ENCODE measurements at places on chromosomes 16 and 17. TPM values are rescaled to one million over a fixed set of nuclear protein-coding genes. Genes with fewer than 3 reads are reported as not detected.

The XPO6 gene
- 241 TPM for total RNA-seq

The CCDC47 gene
- total RNA-seq: 64.0 TPM

The MYH3 gene
- 0.58 TPM for total RNA-seq

The C17orf78 gene
- not detected for total RNA-seq

The NRN1L gene
- not detected for total RNA-seq

The EFNB3 gene
- total RNA-seq: not detected

The CA5A gene
- total RNA-seq: not detected

GRCh38 chr16:3934491-3935181 lies 54.1 kb upstream of the CREBBP start:
- H3K36me3 ChIP-seq: no peaks in the 10 kb centered on the region
- no peak overlapping the region for H3K27ac ChIP-seq
- no peak overlapping the region for H3K4me3 ChIP-seq

- no peak for DNase-seq
- H3K4me3 ChIP-seq: no peak overlapping the region
- no peaks in the 10 kb centered on the region for H3K36me3 ChIP-seq
- no peaks in the 10 kb centered on the region for H3K27me3 ChIP-seq
Measured at GRCh38 chr16:87086156-87086555, 231.0 kb downstream of the C16orf95 start.

DNA sequence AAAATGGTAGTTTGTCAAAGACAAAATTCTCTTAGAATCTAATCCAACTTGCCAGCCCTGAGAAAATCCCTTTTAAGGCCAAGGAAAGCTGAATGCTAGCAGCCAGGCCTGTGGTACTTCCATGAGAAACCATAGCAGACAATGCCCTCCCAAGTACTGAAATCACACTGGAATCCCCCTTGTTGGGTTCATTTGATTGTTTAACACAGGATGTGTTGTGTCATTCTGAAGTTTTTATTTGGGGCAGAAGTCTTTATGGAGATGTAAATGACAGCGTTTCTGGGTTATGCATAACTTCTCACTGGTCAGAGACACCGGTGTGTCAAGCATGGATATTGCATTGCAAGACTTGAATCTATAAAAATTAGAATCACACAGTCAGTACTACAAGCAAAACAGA lies 6.0 kb upstream of the ARL2BP start:
- H3K4me3 ChIP-seq: no peak overlapping the region
- peaks cover 8% of the 10 kb centered on the region for H3K4me1 ChIP-seq
- no peaks in the 10 kb centered on the region for H3K27me3 ChIP-seq
- no peak for DNase-seq
- no peak overlapping the region for H3K27ac ChIP-seq

DNA sequence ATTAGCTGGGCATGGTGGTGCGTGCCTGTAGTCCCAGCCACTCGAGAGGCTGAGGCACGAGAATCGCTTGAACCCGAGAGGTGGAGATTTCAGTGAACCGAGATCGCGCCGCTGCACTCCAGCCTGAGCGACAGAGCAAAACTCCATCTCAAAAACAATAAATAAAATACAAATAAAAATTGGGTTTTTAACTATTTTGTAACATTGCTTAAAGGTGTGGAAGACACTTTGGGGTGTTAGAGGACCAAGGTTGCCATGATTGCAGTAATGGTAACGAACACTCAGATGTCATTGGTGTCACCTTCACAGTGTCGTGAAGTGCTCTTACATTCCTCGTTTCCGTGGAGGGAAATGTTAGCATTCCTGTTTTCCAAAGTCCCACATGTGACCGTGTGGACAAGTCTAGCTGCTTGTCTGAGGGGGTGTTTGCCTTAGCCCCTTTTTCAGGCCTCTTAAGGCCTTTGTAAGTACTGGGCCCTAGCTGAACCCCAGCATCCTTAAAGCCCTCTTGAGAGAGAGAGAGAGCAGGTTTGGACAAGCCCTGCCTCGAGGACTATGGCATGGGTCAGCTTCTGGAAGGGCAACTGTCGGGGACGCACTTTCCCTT lies 8.6 kb downstream of the C16orf96 start:
- no peaks in the 10 kb centered on the region for H3K27me3 ChIP-seq
- no peak overlapping the region for H3K27ac ChIP-seq
- H3K4me1 ChIP-seq: no peaks in the 10 kb centered on the region
- no peak overlapping the region for H3K4me3 ChIP-seq
- DNase-seq: no peak

DNA sequence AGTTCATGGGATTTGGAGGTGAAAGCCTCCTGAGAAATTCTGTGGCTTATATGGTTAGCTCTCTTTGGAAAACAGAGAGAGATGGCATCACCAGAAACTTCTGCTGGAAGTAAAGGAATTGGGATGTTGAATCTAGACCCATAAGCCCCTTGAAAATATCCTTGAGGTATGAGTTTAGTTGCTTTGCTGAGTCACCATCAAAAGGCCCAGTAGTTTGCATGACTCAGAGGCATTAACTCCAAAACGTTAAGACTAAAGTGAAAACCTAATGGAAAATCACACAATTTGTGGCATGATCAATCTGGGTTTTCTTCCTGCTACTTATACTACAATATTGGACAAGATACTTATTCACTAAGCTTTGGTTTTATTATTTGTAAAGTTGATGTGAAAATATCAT lies 349.2 kb upstream of the SALL1 start:
- no peak overlapping the region for H3K4me3 ChIP-seq
- no peak for DNase-seq
- H3K27ac ChIP-seq: no peak overlapping the region
- no peaks in the 10 kb centered on the region for H3K36me3 ChIP-seq

GRCh38 chr16:79752396-79752795 lies 151.9 kb upstream of the MAF start:
- no peak overlapping the region for H3K27ac ChIP-seq
- peaks cover 30% of the 10 kb centered on the region for H3K4me1 ChIP-seq
- DNase-seq: peak; percentile 71
- H3K27me3 ChIP-seq: no peaks in the 10 kb centered on the region

- H3K36me3 ChIP-seq: peaks cover 23% of the 10 kb centered on the region
- H3K4me3 ChIP-seq: no peak overlapping the region
- no peak for DNase-seq
- H3K27ac ChIP-seq: no peak overlapping the region
Measured at GRCh38 chr17:78105101-78105500, 23.5 kb downstream of the TMC6 start.

GRCh38 chr17:67747681-67748235 lies 30.0 kb downstream of the NOL11 start:
- peaks cover 88% of the 10 kb centered on the region for H3K36me3 ChIP-seq
- H3K4me1 ChIP-seq: peaks cover 8% of the 10 kb centered on the region
- no peak for DNase-seq
- no peak overlapping the region for H3K4me3 ChIP-seq
- H3K27me3 ChIP-seq: no peaks in the 10 kb centered on the region

GRCh38 chr16:81625544-81626153 lies 153.4 kb upstream of the PLCG2 start:
- peaks cover 16% of the 10 kb centered on the region for H3K4me1 ChIP-seq
- peaks cover 12% of the 10 kb centered on the region for H3K36me3 ChIP-seq
- peak overlapping the region; percentile 63 for H3K27ac ChIP-seq
- H3K4me3 ChIP-seq: no peak overlapping the region

DNA sequence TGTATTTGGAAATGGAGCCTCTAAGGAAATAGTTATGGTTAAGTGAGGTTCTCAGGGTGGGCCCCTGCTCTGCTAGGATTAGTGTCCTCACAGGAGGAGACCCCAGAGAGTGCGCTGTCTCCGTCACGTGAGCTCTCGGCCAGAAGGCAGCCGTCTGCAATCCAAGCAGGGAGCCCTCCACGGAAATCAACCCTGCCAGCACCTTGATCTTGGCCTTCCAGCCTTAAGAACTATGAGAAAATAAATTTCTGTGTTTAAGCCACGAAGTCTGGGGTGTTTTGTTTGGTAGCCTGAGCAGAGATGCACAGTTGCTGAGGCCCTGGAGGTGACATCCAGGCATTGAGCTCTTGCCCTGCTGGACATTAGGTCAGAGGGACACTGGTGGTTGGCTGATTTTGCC lies 32.4 kb upstream of the GSE1 start:
- no peak overlapping the region for H3K27ac ChIP-seq
- H3K36me3 ChIP-seq: no peaks in the 10 kb centered on the region
- H3K4me1 ChIP-seq: peaks cover 71% of the 10 kb centered on the region

GRCh38 chr17:42937712-42938596 lies 26.3 kb downstream of the AARSD1 start:
- H3K4me1 ChIP-seq: no peaks in the 10 kb centered on the region
- H3K27me3 ChIP-seq: no peaks in the 10 kb centered on the region
- H3K27ac ChIP-seq: no peak overlapping the region

DNA sequence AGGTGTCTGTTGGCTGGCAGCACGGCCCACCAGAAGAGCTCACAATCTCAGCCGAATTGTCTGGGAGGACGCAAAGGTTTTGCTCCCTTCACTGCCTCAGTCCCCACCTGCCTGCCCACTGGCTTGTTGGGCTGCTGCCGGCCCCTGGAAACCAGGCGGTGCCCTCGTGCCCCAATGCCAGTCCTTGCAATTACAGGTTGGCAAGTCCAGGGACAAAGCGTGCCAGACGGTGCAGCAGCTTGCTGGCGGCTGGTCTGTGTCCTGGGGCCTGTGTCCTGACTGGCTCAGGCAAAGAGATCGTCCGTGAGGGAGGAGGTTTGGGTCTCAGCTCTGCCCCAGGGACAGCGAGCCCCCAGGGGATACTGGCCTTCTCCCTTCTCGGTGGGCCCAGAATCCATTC lies 24.6 kb upstream of the SPNS2 start:
- no peak overlapping the region for H3K4me3 ChIP-seq
- H3K27ac ChIP-seq: no peak overlapping the region
- no peak for DNase-seq
- H3K27me3 ChIP-seq: no peaks in the 10 kb centered on the region

DNA sequence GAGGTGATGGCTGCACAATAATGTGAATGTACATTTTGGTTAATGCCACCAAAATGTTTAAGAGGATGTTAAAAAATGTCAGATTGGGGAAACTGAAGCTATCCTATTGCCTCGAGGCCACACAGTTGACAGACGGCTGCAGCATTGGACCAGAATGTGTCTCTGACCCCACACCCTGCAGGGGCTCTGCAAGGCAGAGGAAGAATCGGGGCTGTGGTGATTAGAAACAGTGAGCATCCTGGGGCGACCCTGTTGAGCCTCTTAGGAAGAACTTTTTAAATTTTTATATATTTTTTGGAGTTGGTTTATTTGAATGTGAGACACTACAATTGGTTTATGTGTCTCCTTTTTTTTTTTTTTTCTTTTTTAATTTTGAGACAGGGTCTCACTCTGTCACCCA lies 15.0 kb upstream of the ADORA2B start:
- H3K27me3 ChIP-seq: peaks cover 4% of the 10 kb centered on the region
- DNase-seq: no peak

DNA sequence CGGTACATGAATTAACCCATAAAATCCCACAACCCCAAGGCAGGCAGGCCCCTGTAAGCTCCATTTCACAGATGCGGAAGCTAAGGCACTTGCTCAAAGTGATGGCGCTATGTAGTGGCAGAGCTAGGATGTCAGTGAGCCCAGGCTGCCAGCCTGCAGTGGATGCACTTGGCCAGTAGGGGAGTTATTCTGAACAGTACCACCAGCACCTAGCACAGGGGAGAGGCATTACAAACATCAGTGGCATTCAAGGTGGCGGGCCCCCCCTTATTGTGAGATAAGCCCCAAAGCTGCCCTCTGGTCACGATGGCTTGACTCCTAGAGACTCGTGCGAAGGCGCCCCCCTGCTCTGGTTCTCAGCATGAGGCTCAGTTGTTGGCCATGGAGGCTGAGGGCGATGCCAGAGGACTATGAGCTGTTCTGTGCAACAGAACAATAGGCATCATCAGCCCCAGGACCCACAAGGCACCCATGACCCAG lies 33.8 kb downstream of the GTF3C1 start:
- peaks cover 19% of the 10 kb centered on the region for H3K36me3 ChIP-seq
- peak; percentile 27 for DNase-seq
- H3K27ac ChIP-seq: peak overlapping the region; percentile 65
- H3K4me1 ChIP-seq: peaks cover 5% of the 10 kb centered on the region
- no peak overlapping the region for H3K4me3 ChIP-seq
- no peaks in the 10 kb centered on the region for H3K27me3 ChIP-seq

GRCh38 chr16:23110257-23110899 lies 38.9 kb downstream of the USP31 start:
- no peak for DNase-seq
- no peak overlapping the region for H3K27ac ChIP-seq
- no peaks in the 10 kb centered on the region for H3K27me3 ChIP-seq
- H3K4me3 ChIP-seq: no peak overlapping the region
- H3K4me1 ChIP-seq: no peaks in the 10 kb centered on the region
- peaks cover 15% of the 10 kb centered on the region for H3K36me3 ChIP-seq

DNA sequence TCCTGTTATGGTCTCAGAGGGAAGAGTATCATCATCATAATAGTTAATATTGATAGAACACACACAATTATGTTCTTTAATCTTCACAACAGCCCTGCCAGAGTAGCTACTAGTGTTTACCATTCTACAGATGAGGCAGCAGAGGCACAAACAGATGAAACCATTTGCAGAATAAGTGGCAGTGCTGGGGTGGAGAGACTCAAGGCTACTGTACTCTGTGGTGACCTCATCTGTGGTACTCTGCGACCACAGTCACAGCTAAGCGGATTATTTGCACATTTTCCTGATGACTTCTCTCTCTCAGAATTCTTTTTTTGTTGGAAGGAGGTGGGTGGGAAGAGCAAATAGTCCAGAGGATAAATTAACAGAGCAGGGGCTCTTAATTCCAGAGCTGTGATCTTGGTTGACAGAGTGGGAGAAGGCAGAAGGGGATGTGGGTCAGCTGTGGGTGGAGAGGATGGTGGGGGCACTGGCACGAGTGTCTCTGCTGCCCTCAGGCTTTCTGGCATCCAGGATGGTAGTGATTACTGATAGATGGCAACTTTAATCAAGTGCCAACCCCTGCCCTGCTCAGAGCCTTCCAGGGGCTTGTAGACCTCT lies 41.8 kb downstream of the MRM1 start:
- H3K4me1 ChIP-seq: peaks cover 16% of the 10 kb centered on the region
- peaks cover 13% of the 10 kb centered on the region for H3K27me3 ChIP-seq
- no peak overlapping the region for H3K27ac ChIP-seq
- no peaks in the 10 kb centered on the region for H3K36me3 ChIP-seq
- no peak for DNase-seq
- no peak overlapping the region for H3K4me3 ChIP-seq

- peaks cover 56% of the 10 kb centered on the region for H3K4me1 ChIP-seq
- no peak overlapping the region for H3K4me3 ChIP-seq
- peaks cover 31% of the 10 kb centered on the region for H3K36me3 ChIP-seq
- H3K27me3 ChIP-seq: no peaks in the 10 kb centered on the region
- no peak for DNase-seq
- H3K27ac ChIP-seq: peak overlapping the region; percentile 89
Measured at GRCh38 chr17:77480199-77480508, 339.4 kb downstream of the SEC14L1 start.

DNA sequence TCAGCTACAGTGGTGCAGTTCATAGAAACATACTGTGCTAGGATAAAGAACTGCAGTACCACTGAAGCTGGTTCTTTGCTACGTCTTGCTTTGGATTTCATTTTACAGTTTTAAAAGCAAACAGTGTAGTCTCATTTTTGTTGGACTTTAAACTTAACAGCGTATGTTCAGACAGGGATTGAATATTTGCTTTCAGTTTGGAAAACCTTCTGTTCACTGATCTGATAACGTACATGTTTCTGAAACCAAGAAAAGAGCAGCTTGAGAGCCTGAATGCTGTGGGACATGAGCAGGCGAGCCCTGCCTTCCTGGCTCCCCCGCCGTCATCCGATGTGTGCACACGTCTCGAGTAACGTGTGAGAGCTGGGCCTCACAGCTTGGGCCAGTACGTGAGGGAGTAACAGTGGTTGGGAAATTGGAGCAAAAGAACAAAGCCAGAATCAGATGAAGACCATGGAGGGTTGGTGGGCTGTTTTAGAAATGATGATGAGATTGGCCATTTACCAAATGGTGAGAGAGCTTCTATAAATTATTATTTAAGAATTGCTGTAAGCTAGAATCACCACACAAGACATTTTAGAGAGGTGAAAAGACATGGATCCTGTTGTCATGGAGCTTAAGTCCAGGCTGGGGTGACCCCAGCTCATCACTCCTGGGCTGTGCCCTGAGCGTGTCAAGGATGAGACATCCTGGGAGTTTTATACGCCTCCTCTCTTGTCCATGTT lies 20.8 kb upstream of the CLEC18C start:
- DNase-seq: peak; percentile 64
- H3K4me3 ChIP-seq: no peak overlapping the region
- peaks cover 19% of the 10 kb centered on the region for H3K4me1 ChIP-seq

Measured in stomach (tissue), 19 donors.